ENCODE measurements at places on chromosomes 7 and 10.

- peak; percentile 88 for DNase-seq
These were observed 14.7 kb downstream of the LZTS2 start for GRCh38 chr10:101014230-101014884.

DNA sequence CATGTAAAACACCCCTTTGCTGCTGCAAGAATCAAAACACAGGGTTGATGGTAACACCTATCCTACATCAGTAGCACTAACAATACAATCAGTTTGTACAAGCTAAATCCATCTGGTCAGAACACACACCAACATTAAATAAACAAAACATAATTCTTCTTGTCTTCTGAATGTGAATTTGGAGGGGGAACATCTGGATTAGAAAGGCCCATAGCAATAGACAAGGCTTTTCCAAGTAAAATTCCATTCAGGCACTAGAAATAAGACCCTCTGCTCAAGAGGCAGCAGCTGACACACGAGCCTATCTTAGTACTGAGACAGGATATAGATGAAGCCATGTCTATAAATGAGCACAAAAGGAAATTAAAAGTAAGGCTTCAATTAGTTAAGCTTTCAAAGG, 839.9 kb upstream of the LRRTM3 start:
- no peak for DNase-seq

GRCh38 chr10:79312601-79313187, 34.6 kb upstream of the PPIF start:
- DNase-seq = no peak

GRCh38 chr7:108596560-108596959, 26.9 kb downstream of the DNAJB9 start:
- DNase-seq = no peak

DNA sequence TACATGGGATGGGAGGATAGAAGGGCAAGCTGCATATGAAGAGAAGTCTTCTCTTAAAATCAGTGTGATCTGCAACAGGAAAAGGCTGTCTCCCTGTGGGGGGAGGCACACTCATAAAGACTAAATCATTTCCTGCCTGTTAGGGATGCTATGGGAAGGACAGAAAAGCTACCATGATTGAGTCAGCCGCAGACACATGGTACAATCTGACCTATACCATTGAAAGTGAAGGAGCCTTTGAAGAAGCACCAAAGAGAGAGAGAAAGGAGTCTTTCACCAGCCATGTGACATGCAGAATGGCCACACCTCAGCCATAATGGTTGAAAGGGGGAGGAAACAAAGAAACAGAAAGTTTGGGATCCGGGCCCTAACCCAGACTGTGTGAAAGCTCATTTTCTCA, 29.1 kb downstream of the NUDCD3 start:
- no peak for DNase-seq

GRCh38 chr7:49839863-49840645, 66.6 kb downstream of the VWC2 start:
- DNase-seq = no peak

DNA sequence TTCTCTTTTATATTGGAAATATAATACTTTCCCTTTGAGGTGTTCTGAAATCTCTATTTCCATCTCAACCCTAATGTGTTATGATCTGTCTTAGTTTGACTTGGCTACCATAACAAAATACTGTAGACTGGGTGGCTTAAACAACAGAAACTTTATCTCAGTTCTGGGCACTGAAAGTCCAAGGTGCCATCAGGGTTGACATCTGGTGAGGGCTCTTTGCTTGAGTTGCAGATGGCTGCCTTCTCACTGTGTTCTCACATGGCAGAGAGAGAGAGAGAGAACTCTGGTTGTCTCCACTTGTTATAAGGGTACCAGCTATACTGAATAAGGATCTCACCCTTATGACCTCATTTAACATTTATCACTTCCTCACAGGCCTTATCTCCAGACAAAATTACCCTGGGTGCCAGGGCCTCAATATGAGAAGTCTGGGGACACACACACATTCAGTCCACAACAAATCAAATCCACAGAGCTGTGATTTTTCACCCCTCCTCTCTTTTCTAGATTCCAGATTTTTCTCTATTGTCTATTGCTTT, 104.5 kb downstream of the SRI start:
- DNase-seq = peak; percentile 36

GRCh38 chr10:101358706-101359300, 4.8 kb downstream of the BTRC start:
- no peak for DNase-seq

GRCh38 chr7:7819442-7820247, 101.2 kb upstream of the RPA3 start:
- no peak for DNase-seq

DNA sequence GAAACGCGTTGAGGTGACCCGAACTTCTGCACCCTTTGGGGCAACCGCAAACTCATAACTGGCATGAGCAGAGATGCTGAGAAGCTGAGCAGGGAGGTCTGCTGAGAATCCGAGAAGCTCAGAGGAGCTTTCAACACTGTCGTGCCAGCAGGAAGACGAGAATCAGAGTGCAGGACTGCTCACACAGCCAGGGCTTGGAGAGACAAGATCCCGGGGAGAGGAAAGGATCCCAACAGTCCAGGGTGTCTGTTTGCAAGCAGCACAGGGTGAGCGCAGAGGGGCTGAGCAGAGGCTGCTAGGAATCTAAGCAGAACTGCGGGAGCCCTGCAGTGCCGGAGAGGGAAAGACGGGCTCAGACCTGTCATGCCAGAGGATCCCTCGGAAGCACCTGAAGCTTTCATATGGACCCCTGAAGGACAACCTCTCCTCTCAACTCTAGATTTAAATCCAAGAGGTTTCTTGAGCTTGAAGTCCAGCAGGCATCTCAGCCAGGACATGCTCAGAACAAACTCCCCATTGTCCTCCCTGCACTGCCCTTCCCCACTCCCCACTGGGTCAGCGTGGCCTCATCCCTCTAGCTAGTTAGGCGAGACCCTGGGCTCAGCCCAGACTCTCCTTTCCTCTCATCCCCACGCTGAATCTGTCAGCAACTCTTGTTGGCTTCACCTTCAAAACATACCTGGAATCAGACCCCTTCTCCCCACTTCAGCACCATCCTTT, 40.7 kb downstream of the FOXL3 start:
- no peak for DNase-seq

- no peak for DNase-seq
These were observed 70.7 kb upstream of the NPY start for GRCh38 chr7:24213311-24213710.

DNA sequence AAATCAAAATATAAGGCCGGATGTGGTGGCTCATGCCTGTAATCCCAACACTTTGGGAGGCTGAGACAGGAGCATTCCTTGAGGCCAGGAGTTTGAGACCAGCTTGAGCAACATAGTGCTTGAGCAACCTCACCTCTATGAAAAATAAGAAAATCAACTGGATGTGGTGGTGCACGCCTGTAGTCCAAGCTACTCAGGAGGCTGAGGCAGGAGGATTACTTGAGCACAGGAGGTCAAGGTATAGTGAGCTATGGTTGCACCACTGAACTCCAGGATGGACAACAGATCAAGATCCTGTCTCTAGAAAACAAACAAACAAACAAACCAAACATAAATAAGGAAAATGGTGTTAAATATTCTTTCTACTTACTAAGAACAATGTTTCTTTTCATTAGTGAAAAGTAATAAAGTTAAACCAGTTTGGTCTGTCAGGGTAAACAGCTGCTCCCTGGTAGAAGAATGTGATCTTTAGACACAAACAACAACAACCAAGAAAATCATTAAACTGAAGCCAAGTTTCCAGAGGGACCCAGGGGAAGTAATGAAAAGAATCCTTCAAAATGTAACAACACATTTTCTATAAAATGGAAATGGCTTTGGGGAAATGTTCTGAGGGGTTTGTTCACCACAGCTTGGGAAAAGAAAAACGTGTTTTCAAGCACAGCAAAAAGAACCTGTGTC, 17.5 kb upstream of the BAG3 start:
- no peak for DNase-seq

DNA sequence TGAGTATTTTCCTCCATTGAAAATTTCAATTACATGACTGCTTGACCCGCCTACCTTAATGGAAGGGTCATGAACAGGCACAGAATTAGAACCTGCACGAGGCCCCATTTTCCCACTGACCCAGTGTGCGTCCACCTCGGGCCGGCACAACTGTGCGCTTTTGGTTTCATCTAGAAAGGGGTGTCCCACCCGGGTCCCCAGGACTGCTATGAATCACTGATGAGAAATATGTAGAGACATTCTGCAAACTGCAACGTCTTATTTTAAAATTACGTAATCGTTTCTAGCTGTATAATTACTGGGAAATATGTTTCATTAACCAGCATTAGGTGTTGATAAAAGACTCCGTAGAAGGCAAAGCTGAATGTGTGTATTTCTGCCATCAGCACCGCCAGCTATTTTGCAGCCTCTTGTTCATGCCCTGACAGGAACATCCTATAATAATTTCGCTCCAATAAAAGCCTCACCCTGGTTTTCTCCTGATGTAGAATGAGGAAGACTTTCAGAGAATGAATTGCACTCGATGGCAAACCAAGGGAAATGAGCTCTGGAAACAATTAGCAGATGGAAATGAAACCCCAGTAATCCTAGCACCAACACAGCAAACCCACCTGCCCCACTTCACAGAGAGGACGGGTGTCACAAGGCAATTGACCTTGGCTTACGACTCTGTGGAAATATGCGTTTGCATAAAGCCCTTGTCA, 562.1 kb downstream of the DNAJB6 start:
- DNase-seq = no peak

- no peak for DNase-seq
These were observed 31.7 kb upstream of the MCU start for GRCh38 chr10:72660220-72660619.
